Stimulated activated CD8-positive, alpha-beta memory T cell treated with anti-CD3 and anti-CD28 coated beads, Interleukin-15, amount 100 ng/mL, for 24 hours (primary cell): ENCODE measurements at places on chromosomes 1 and 21.

DNA sequence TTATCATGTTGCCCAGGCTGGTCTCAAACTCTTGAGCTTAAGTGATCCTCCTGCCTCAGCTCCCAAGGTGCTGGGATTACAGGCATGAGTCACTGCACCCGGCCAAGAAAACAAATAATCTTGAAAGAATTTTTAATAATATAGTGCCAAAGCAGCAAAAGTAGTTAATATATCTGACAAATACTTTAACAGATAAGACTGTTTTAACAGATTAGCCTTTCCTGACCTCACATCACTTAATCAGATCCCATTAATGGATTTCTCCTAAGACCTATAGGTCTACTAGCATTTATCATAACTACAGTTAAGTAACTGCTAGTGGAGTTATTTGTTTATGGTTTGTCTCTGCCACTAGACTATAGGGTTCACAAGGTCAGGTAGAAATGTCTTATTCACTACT, 61.1 kb upstream of the HP1BP3 start:
- no peak for DNase-seq

- DNase-seq, result no peak
Observed at GRCh38 chr1:20142001-20142710, 3.0 kb downstream of the PLA2G2F start.

DNA sequence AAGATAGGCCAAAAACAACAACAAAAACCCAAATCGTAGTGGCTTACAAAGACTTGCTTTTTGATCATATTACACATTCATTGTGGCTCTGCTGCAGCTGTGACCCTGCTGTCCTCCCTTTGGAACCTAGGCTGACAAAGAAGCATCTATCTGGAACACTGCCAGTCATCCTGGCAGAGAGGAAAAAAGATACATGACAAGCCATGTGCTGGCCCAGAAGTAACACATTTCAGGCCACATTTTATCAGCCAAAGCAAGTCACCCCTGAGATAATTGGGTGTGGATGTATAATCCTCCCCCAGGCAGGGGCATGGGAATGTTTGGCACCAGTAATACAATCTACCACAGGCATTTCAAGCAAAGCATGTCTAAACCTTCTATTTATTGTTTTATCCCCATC, 37.2 kb upstream of the AGO1 start:
- DNase-seq, result no peak

DNA sequence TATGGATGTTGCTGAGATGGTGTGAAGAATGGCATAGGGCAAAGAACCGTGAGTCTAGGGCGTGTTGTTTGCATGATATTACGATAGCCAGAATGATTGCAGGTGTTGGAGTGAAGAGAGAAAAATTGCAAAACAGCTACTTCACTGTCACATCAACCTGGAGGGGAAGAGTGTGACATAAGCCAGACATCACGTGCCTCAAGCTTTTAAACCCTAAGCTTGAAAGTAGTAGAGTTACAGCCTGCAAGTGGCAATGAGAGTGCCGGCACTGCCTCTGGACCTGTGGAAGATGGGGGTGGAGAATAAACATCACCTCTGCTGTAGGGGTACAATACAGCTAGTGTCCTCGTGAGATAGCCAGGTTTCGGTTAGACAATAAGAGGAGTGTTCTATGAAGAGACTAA, 11.1 kb downstream of the EEIG2 start:
- DNase-seq, result no peak

GRCh38 chr21:34639882-34640788, 25.2 kb upstream of the RCAN1 start:
- no peak for DNase-seq

DNA sequence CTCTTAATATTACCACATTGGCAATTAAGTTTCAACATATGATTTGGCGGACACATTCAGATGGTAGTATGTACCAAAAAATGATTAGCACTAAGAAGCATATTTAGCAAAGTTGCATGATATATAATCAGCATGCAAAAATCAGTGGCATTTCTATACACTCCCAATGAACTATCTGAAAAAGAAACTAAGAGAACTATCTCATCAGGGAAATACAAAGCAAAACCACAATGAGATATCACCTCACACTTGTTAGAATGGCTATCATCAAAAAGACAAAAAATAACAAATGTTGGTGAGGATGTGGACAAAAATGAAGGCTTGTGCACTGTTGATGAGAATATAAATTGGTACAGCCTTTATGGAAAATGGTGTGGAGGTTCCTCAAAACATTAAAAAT, 31.4 kb upstream of the DENND1B start:
- DNase-seq, result no peak

GRCh38 chr1:47515164-47515789, 77.4 kb downstream of the FOXD2 start:
- DNase-seq, result no peak

DNA sequence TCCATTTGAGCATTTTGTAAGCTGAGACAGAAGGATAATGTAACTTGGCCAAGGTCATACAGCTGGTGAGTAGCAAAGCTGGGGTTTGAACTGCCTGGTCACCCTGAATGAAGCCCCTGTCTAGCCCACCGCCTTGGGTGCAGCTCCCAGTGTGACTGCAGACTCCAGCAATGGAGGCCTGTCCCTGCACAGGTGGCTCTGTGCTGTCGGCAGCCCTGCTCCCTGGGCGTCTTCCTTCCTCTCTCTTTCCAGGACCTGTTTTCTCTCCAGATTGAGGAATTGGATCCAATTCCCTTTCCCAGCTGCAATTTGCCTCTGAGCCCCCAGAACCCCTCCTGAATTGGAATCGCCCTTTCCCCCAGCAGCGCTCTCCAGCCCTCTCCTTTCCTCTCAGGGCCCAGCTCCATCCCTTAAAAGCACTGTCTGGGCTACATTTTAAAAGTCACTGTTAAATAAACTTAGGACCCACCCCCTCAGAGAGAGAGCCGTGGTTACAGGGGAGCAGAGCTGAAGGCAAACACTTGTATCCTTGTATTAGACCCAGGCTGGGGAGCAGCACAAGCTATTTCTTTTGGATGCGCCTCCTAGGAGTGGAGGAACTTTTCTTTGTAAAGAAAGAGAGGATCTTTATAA, 161.4 kb upstream of the LMO4 start:
- DNase-seq, result no peak
